ENCODE measurements at places on chromosomes 13 and 19.

DNA sequence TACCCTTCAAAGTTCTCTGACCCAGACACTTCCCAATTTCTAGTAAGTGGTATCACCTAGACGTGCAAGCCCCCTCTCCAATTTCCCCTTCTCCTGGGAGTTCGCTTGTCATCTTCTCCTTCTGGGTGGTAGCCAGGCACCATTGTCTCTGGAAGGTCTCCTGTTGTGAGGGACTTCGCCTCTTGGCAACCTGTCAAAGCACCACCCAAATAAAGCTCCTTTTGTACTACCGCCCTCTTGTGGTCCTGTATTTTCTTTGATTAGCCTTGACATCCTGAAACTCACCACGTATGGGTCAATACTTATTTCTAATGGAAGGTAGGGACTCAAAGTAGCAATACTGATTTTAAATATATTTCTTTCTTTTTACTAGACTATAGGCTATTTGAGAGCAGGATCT is 8.2 kb downstream of the GPC5 start:
- peak; percentile 51 for DNase-seq

DNA sequence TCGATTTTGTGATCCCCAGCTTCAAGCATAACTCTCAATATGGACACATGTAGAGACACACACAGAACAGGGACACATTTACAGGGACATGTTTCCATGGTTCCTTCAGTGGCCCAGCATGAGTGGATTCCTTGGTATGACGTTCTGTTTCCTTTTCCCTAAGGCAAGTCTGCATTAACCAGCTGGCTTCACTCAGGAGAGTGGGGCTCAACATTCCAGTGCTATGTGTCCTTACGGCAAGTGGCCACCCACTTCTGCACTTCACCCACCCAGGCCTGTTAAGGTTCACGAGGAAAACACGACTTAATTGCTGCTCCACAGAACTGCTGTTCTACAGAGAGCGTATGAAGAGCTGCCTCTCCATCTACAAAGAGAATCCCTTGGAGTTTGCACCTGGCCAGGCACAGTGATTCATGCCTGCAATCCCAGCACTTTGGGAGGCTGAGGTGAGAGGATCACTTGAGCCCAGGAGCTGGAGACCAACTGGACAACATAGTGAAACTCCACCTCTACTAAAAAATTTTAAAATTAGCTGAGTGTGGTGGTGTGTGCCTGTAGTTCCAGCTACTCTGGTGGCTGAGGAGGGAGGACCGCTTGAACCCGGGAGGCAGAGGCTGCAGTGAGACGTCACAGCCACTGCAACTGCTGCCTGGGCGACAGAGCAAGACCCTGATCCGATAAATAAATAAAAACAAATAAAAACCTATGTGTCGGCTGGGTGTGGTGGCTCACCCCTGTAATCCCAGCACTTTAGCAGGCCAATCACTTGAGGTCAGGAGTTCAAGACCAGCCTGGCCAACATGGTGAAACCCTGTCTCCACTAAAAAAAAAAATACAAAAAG is 32.5 kb downstream of the BRD4 start:
- peak; percentile 87 for DNase-seq

DNA sequence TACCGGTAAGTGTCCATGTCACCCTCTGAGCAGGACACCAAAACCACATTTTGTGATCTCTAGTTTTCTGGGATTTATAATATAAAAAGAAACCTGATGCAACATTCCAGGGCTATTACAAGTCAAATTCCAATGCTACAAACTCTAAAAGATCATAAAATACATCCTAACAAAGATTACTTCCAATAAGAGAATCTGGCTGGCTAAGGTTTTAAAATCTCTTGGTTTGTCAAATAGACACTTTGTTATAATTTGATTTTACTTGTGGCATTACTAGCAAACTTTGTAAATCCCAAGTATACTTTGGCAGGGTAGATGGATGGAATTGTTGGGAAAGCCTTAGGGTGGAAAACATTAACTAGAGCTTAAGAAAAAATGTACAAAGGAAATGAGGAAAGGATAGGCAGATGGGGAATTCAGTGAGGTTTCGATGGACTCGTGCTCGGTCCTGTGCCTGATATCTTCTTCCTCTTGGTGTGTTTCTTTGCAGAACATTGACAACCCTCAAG is 74.0 kb upstream of the POMP start:
- DNase-seq = peak; percentile 63

- peak; percentile 30 for DNase-seq
Measured at GRCh38 chr13:42990291-42991232, 1.5 kb downstream of the EPSTI1 start.

DNA sequence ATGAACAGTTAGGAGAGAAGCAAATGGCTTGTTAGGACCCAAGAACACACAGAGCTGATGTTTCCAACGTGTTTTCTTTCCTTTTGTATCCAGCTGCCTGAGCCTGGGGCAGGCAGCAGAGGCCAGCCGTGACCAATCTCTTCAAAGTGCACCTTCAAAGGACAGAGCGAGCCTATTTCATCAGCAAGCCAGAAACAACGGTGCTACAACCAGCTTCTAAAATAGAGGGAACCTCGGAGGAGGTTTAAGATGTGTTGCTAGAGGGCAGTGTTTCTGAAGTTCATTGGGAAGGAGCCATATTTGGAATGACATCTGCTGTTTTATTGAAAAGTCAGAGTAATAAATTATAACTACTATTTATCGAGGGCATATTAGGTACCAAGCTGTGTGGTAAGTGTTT is 56.2 kb upstream of the RFC3 start:
- peak; percentile 9 for DNase-seq

- DNase-seq = no peak
Measured at GRCh38 chr19:50155520-50156109, 7.5 kb downstream of the IZUMO2 start.

- DNase-seq = no peak
Measured at GRCh38 chr13:58620176-58620575, 988.6 kb downstream of the PCDH17 start.

DNA sequence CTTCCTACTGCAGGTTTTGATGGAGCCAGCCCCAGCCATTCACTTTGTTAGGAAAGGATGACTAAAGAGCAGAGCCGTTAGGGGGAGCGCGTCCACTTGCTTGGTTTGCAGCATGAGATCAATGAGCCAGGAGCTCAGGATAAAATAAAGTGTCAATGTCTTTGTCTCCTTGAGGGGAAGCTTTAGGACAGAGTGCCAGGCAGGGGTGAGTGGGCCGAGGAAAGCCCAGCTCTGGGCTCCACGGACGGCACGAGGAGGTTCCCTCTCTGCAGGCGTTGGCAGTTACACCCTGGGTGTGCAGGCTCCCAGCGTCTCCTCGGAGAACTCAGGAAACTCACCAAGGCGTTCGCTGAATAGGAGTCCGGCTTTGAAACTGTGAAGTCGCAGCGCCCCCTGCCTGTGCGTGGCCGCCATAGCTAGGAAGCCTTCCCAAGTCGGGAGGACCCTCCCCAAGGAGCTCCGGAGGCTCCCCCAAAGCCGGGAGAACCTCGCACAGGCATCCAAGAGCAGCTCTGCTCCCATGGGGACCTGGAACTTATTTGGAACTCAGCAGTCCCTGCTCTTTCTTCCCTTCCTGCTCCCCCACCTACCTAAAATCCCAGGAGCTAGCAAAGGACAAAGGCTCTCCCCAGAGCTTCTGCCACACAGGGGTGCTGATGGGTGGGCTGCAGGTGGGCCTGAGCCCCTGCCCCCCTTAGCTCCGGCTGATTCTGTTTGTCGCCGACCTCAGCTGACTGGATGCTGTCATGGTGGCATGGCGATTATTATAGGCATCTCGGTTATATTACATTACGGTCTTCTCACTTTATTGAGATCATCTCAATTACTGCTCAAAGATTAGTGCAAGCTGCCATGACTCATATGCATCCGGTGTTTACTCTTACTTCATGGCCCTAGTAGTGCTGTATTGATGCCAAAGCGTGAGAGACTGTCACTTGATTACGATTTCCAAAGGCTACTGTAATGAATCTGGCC is 34.4 kb downstream of the GSX1 start:
- peak; percentile 91 for DNase-seq

GRCh38 chr13:75554981-75555380 is 5.4 kb downstream of the UCHL3 start:
- DNase-seq = peak; percentile 26

- peak; percentile 77 for DNase-seq
Measured at GRCh38 chr19:18401580-18402112, 4.2 kb upstream of the LRRC25 start.

Data from GM23248 (cell line).